IMR-90 (cell line): ENCODE measurements at places on chromosomes 2 and 18. TPM values are rescaled to one million over a fixed set of nuclear protein-coding genes. Genes with fewer than 3 reads are reported as not detected.

Gene ZSWIM2
- total RNA-seq: 0.28 TPM in 1 of 2 replicates, not detected in the other

Gene SERPINB5
- total RNA-seq: not detected in 2 replicates

Gene SIGLEC15
- total RNA-seq: 0.83 and 1.1 TPM in 2 replicates

Gene GLI2
- 3.8 and 4.7 TPM in 2 replicates for total RNA-seq

Gene CCL20
- total RNA-seq: not detected in 2 replicates

Gene GYPC
- total RNA-seq: 53.4 and 53.6 TPM in 2 replicates

Gene TUBA3E
- total RNA-seq: not detected in 2 replicates

Gene TMEM169
- 0.54 and 0.83 TPM in 2 replicates for total RNA-seq

Gene SMAD4
- 145 and 194 TPM in 2 replicates for total RNA-seq

DNA sequence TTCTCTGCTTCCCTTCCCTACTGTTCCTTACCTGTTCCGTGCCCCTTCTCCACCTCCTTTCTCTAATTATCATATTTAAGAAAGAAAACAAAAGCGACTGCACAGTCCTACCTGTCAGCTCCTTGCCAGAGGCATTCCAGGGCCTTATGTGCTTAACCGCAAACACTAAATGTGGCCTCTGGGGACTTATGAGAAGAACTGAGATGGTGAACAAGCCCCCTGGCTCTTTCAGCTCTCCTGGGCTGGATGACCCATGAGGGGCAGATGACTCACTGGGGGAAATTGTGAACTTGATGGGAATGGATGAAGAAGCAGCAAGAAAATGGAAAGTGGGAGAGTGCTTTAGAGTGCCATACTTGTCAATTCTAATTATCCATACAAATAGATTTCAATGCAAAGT, 106.3 kb upstream of the LYPD1 start:
- H3K27me3 ChIP-seq: no peaks in the 10 kb centered on the region
- no peak overlapping the region for H3K4me3 ChIP-seq
- H3K4me1 ChIP-seq: no peaks in the 10 kb centered on the region; the same call in 1 of the 2 replicates
- DNase-seq: no peak
- H3K27ac ChIP-seq: no peak overlapping the region

- H3K36me3 ChIP-seq: peaks cover 3% of the 10 kb centered on the region
- no peak overlapping the region for H3K27ac ChIP-seq
- no peak overlapping the region for H3K4me3 ChIP-seq
- H3K27me3 ChIP-seq: no peaks in the 10 kb centered on the region
- no peaks in the 10 kb centered on the region for H3K4me1 ChIP-seq
Measured at GRCh38 chr2:235756491-235756890, 262.6 kb downstream of the AGAP1 start.

DNA sequence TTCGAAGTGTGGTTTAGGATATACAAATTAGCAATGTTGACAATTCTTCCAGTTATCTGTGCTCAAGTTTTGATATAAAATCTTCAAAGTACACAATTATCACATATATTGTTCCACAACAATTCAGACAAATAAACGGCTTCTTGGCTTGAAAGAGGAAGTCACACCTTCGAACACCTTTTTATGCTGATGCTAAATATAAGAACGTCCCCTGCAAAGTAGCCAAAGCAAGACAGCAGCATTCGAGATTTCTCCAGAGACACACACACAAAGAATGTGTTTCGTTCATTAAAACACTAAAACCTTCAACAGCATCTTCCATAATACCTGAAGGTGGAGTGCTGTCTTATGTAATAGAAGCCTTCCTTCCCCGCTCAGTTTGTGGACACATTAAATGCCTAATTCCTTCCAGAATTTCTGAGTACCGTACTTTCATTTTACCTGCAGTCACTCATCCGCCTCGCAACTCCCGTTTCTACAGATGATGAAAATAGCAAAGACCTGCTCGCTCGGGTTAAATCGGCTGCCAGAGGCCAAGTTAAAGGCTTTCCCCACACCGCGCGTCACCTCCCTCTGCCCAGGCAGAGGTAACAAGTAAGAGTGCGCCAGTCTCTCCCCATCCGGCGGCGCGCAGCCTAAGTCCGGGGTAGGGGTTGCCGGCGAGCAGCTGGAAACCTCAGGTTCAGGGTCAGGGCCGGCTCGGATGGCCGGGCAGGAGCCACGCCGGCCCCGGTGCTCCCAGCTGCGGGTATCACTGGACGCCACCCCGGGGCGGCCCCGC, 847 bp downstream of the SERPINE2 start:
- DNase-seq: peak; percentile 13
- H3K4me1 ChIP-seq: peaks cover 15% of the 10 kb centered on the region
- H3K4me3 ChIP-seq: peak overlapping the region; percentile 99
- 0 out of 2 replicates have a peak, but pooled peaks cover 2% of the 10 kb centered on the region for H3K36me3 ChIP-seq

DNA sequence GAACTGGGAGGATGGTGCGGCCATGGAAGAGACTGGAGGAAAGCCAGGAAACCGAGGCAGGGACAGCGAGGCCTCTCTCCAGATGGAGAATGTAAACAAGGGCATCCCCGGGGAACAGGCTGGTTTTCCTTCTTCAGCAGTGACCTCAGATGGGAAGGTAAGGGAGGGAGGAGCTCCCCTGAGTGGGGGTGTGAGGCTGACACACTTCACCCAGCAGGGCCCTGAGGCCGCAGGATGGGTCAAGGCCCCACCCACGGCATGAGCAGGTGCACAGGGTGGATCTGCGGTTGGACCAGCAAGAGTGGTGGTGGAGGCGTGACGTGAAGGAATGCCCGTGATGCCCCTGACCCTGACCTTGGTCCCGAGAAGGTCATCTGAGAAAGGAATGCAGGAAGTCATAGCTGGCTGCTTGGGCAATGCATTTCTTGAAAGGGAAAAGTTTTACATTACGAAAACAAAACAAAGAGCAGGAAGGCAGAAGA, 48.1 kb downstream of the ADCY3 start:
- DNase-seq: peak; percentile 54
- H3K4me3 ChIP-seq: no peak overlapping the region
- H3K27me3 ChIP-seq: no peaks in the 10 kb centered on the region
- peaks cover 15% of the 10 kb centered on the region; the same call in 1 of the 2 replicates for H3K4me1 ChIP-seq

GRCh38 chr2:207051385-207051965, 112.2 kb downstream of the CPO start:
- 0 out of 2 replicates have a peak, but pooled peaks cover 2% of the 10 kb centered on the region for H3K27me3 ChIP-seq
- H3K36me3 ChIP-seq: no peaks in the 10 kb centered on the region
- peak; percentile 65 for DNase-seq

GRCh38 chr2:26488463-26489212, 10.7 kb upstream of the OTOF start:
- H3K4me1 ChIP-seq: no peaks in the 10 kb centered on the region
- no peaks in the 10 kb centered on the region for H3K36me3 ChIP-seq
- no peak for DNase-seq
- no peak overlapping the region for H3K27ac ChIP-seq

- no peaks in the 10 kb centered on the region for H3K4me1 ChIP-seq
- H3K27me3 ChIP-seq: no peaks in the 10 kb centered on the region; the same call in 1 of the 2 replicates
- no peak overlapping the region for H3K27ac ChIP-seq
- no peak overlapping the region for H3K4me3 ChIP-seq
Measured at GRCh38 chr2:165697748-165698443, 96.2 kb downstream of the GALNT3 start.

- H3K36me3 ChIP-seq: no peaks in the 10 kb centered on the region
- H3K27ac ChIP-seq: no peak overlapping the region
- DNase-seq: no peak
- peaks cover 2% of the 10 kb centered on the region; the same call in 1 of the 2 replicates for H3K4me1 ChIP-seq
- no peak overlapping the region for H3K4me3 ChIP-seq
Measured at GRCh38 chr2:47520302-47520630, 117.3 kb downstream of the MSH2 start.

- H3K4me3 ChIP-seq: no peak overlapping the region
- H3K4me1 ChIP-seq: no peaks in the 10 kb centered on the region
- H3K27me3 ChIP-seq: no peaks in the 10 kb centered on the region
- peak; percentile 69 for DNase-seq
- peaks cover 17% of the 10 kb centered on the region for H3K36me3 ChIP-seq
Measured at GRCh38 chr2:135149251-135149650, 97.2 kb downstream of the RAB3GAP1 start.

DNA sequence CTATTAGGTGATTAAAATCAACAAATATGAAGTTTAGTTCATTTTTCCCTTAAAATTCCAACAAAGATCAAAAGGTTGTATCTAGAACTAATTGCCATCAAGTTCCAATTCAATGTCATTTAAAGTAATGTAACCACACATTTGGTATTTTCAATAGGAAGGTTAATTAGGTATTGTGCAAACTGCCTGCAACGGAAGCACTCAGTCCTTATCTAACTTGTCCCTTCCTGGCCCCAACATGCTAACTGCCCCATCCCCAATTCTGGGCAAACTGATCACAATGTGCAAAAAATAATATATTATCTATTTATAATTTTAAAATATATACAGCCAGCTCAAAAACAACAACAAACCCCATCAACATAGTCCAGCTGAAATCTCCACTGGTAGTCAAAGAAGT, 33.2 kb downstream of the VIL1 start:
- H3K27me3 ChIP-seq: no peaks in the 10 kb centered on the region
- H3K36me3 ChIP-seq: peaks cover 11% of the 10 kb centered on the region
- peaks cover 3% of the 10 kb centered on the region; the same call in 1 of the 2 replicates for H3K4me1 ChIP-seq
- no peak for DNase-seq

DNA sequence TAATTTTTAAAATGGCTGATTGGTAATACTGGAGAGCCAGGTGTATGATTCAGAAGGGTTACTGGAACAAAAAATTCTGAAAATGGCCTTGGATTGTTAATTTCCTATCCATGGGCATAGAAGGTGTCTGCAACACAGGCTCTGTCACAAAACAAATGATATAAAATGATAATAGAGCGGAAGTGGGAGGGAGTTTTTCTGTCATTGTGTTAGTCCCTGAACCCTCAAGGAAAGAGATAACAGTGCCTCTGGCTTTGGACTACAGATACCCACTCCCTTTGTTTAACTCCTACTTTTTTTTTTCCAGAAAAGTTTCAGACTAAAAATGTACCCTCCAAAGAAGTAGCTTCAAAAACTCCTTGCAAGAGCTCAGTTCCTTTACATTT, 28.0 kb upstream of the YES1 start:
- H3K27ac ChIP-seq: no peak overlapping the region
- H3K4me3 ChIP-seq: no peak overlapping the region
- H3K36me3 ChIP-seq: no peaks in the 10 kb centered on the region

- no peaks in the 10 kb centered on the region; the same call in 1 of the 2 replicates for H3K36me3 ChIP-seq
- no peak for DNase-seq
- no peak overlapping the region for H3K27ac ChIP-seq
- H3K27me3 ChIP-seq: no peaks in the 10 kb centered on the region
Measured at GRCh38 chr2:157849591-157849990, 26.5 kb downstream of the ACVR1 start.

GRCh38 chr2:696463-696862, 19.3 kb upstream of the TMEM18 start:
- H3K4me1 ChIP-seq: peaks cover 5% of the 10 kb centered on the region
- no peaks in the 10 kb centered on the region for H3K36me3 ChIP-seq
- H3K27ac ChIP-seq: no peak overlapping the region

DNA sequence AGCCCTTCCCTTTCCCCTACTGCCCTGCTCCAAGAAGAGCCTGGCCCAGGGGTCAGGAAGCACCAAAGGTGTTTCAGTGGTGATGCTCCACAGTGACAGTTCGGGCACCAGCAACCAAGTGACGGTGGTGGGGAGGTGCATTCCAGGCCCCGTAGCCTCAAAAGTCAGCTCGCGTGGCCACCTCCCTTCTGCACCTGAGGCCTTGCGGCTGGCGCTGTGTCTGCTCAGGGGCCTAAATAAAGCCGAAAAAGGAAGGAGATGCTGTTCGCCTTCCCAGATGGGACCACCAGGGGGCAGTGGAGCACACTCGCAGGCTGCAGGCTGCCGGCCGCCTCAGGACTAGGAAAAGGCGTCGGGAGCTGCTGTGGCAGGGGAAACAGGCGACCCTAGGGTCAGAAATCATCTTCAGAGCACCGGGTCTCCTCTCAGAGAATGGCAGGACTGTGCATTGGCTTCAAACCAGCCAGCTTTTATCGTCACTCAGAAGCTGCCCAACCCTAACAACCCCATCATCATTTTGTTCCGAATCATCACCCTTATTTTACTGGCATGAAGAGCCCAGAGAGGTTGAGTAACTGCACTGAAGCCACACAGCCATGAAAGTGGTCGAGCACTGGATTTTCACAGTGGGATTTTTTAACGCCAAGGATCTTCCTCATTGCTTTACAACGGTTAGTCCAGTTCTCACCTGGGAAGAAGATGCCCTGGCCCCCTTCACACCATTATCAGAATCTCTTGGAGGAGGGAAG, 213.0 kb upstream of the CELF4 start:
- no peaks in the 10 kb centered on the region for H3K4me1 ChIP-seq
- no peak for DNase-seq
- H3K4me3 ChIP-seq: no peak overlapping the region
- H3K27me3 ChIP-seq: no peaks in the 10 kb centered on the region
- H3K27ac ChIP-seq: no peak overlapping the region

DNA sequence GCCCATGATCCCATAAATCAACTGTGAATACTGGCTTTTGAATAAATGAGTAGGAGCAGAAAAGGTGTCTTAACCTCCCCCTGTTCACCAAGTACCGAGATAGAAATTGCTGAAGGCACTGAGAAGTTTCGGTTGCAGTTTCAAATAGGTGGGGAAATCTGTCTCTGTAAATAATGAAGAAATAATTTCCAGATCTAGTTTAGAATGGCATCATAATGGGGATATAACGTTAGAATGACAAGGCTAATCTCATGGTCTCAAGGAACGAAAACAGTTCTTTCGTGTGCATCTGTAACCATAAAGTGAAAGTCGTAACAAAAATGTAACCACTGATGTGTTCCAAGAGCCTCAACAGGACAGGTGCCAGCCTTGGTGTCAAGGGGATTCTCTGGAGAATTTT, 49.9 kb upstream of the TMEM18 start:
- H3K36me3 ChIP-seq: no peaks in the 10 kb centered on the region
- no peak overlapping the region for H3K4me3 ChIP-seq
- H3K27me3 ChIP-seq: no peaks in the 10 kb centered on the region
- no peak overlapping the region for H3K27ac ChIP-seq
- DNase-seq: no peak

DNA sequence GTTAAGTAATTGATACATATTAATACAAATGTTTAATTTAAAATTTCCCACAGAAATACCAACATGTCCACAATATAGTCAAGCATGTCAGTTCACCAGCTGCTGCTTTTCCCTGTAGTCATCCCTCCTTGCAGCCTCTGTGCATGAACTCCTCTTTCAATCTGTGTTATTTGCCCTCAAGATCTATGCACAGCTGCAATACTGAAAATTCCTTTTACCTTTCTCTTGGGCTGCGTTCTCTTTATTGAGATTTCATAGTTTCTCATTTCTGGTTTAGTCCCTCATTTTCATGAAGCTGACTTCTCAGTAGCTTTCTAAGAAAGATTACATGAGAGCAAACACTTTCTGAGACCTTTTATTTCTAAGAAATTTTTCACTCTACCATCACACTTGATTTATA, 464.9 kb downstream of the PARD3B start:
- no peaks in the 10 kb centered on the region for H3K4me1 ChIP-seq
- no peaks in the 10 kb centered on the region for H3K36me3 ChIP-seq
- DNase-seq: no peak
- H3K4me3 ChIP-seq: no peak overlapping the region
- no peaks in the 10 kb centered on the region for H3K27me3 ChIP-seq

DNA sequence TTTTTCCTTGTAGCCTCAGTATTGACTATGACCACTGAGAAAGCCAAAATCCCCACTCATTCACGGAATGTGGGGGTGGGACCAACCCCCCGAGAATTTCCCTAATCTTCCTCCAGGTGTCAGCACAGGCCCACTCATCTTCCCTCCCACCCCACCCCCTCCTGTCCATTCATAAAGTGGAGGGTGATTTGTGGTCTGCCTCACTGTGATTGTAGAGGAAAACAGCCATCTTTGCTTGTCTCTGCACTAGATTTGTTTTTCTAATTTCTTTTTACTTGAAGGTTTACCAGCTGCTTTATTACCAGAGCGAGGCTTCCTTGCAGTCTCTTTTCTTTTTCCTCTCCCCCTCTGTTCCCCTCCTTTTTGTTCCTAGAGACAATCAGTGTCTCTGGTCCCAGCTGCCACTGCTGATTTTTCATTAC, 171.8 kb downstream of the ICOS start:
- no peaks in the 10 kb centered on the region for H3K36me3 ChIP-seq
- no peak overlapping the region for H3K27ac ChIP-seq
- peaks cover 18% of the 10 kb centered on the region for H3K27me3 ChIP-seq
- DNase-seq: no peak
- H3K4me1 ChIP-seq: no peaks in the 10 kb centered on the region
